Heart right ventricle (tissue), 16 donors: ENCODE measurements at places on chromosomes 6 and 20. TPM values are rescaled to one million over a fixed set of nuclear protein-coding genes. Genes with fewer than 3 reads are reported as not detected.

The TUBB2B gene
- total RNA-seq = 0.45 TPM

The CD109 gene
- total RNA-seq = 6.8 TPM

The CD2AP gene
- 10.0 TPM for total RNA-seq

The BTN3A1 gene
- 9.0 TPM for total RNA-seq

The PTGIS gene
- total RNA-seq = 16.5 TPM

The COQ3 gene
- 28.4 TPM for total RNA-seq

The LY6G5B gene
- total RNA-seq = 3.5 TPM

The ULBP1 gene
- total RNA-seq = 0.13 TPM

The SNAP91 gene
- total RNA-seq = 3.1 TPM

The KCNG1 gene
- total RNA-seq = 0.31 TPM

The PARD6B gene
- 4.0 TPM for total RNA-seq

The BANF2 gene
- total RNA-seq = not detected

The ME1 gene
- total RNA-seq = 26.6 TPM

The ZBP1 gene
- 0.51 TPM for total RNA-seq

DNA sequence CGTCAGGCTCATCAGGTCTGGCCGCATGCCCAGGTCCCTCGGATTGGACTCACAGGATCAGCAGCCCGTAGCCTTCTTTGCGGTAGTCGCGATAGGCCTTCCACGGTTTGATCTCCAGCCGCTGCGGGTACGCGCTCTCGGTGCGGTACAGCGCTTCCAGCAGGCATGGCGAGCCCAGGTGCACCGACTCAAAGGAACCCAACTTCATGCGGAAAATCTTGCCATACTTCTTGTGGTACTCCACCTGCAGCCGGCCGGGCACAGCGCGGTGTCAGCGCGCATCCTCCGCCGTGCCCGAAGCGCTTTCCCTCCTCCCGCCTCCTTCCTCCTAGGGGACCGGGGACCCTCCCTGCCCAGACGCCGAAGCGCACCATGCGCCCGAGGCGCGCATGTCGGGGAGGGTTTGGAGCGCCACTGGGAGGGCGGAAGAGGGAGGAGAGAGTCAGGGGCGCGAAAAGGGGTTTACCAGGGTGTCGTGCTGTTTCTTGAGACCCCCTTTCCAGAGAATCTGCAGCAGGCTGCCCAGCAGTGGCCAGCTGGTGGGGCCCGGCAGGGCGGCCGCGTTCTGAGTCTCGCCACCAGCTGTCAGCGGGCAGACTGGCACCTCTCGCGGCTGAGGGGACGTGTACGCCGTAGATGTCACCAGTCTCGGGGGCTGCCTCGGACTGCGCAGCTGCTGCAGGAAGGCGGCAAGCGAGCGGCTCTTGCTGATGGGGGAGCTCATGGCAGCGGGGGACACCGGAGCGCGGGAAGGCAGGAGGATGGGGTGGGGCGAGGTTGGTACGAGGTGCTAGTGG lies 732 bp downstream of the CYP24A1 start:
- no peak for DNase-seq

GRCh38 chr6:104186831-104187230 lies 672.9 kb downstream of the HACE1 start:
- no peak for DNase-seq

- DNase-seq = no peak
Observed at GRCh38 chr20:58749098-58749769, 56.6 kb downstream of the NPEPL1 start.

GRCh38 chr6:13013681-13014503 lies 297.3 kb downstream of the PHACTR1 start:
- peak; percentile 12 for DNase-seq

GRCh38 chr20:3248167-3248992 lies 9.4 kb upstream of the SLC4A11 start:
- peak; percentile 24 for DNase-seq

GRCh38 chr20:60395991-60396390 lies 437.8 kb downstream of the CDH26 start:
- DNase-seq = no peak

DNA sequence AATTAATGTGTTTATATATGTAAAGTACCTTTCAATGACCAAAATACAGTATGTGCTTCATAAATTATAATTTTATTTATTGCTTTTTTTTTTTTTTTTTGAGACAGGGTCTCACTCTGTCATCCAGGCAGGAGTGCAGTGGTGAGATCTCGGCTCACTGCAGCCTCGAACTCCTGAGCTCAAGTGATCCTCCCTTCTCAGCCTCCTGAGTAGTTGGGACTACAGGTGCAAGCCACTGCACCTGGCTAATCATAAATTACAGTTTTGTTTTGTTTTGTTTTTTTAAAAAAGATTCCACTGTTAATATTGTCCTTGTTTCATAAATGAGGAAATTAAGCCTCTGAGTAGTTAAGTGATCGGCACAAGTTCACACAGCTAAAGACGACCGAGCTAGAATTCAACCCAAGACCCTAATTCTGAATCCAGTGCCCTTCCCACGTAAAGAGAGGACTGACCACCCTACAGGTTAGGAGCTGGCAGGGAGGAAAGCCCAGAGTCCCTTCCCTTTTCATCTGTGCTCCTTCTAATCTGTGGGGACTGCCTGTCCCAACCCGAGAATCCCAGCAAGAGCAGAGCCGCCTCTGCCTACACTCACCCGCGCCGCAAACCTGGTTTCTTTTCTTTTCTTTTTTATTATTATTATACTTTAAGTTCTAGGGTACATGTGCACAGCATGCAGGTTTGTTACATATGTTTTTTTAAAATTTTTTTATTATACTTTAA lies 8.5 kb upstream of the GDF5 start:
- no peak for DNase-seq

DNA sequence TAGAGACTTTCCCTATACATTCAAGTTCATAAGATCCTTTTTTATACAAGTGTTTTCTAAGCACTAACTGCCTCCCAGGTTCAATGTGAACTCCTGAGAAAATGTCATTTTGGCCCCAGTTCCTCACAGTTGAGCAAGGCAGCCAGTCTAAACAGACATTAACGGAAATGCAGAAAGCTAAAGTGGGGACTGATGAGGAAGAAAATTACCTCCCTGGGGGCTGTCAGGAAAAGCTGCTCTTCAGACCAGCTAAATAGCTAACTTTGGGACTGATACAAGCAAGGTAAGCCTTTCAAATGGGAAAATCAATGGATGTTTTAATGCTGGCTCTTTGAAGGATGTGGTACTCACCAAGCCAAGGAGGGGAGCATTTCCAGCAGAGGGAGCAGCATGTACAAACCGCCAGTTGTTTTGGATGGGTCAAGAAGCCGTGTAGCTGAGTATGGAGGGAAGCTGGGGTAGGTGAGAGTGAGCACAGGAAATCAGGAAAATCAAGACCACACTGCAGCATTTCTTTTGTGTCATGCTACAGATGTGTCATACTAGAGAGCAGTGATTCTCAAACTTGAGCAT lies 180.8 kb upstream of the CHD6 start:
- DNase-seq = no peak

- no peak for DNase-seq
Observed at GRCh38 chr6:166850677-166851076, 105.7 kb downstream of the RNASET2 start.

- DNase-seq = no peak
Observed at GRCh38 chr6:115551527-115551926, 509.2 kb downstream of the FRK start.

GRCh38 chr6:288866-289265 lies 3.4 kb upstream of the DUSP22 start:
- no peak for DNase-seq

DNA sequence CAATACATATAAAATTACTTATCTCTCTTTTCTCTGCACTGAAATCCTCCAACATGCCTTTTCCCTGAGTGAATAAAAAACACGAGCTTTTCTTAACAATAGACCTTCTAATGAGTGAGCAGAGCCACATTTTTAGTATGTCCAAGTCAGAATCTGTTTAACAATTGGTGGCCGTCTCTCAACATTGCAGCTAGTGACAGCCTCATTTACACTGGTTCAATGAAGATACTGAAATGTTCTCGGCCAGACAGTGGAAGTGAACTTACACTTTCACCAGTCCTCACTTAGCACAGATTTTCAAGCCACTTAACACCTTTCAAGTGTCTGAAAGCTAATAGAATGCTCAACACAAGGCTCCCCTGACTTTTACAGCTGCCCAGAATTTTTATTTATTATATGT lies 767.1 kb downstream of the KIF16B start:
- DNase-seq = no peak

- DNase-seq = no peak
Observed at GRCh38 chr6:14110001-14110818, 7.4 kb upstream of the CD83 start.

- no peak for DNase-seq
Observed at GRCh38 chr20:25989196-25989595, 292.5 kb upstream of the ZNF337 start.

- no peak for DNase-seq
Observed at GRCh38 chr6:93498713-93499112, 79.4 kb upstream of the EPHA7 start.

- DNase-seq = no peak
Observed at GRCh38 chr20:14232650-14233049, 104.8 kb downstream of the FLRT3 start.

DNA sequence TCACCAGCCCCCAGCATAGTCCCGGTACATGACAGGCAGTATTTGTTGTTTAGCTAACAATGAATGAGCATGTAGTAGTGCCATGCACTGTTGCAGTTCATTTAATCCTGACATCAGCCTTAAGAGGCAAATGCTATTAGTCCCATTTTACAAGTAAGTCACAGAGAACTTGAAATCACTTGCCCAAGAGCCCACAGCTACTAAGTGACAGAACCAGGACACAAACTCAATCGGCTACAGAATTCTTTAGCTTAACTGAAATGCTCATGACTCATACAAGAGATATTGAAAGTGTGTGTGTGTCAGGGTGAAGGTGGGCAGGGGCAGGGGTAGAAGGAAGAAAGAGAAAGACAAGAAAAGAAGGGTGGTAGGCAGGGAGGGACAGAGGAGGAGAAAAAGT lies 52.7 kb downstream of the UNC5CL start:
- DNase-seq = no peak

DNA sequence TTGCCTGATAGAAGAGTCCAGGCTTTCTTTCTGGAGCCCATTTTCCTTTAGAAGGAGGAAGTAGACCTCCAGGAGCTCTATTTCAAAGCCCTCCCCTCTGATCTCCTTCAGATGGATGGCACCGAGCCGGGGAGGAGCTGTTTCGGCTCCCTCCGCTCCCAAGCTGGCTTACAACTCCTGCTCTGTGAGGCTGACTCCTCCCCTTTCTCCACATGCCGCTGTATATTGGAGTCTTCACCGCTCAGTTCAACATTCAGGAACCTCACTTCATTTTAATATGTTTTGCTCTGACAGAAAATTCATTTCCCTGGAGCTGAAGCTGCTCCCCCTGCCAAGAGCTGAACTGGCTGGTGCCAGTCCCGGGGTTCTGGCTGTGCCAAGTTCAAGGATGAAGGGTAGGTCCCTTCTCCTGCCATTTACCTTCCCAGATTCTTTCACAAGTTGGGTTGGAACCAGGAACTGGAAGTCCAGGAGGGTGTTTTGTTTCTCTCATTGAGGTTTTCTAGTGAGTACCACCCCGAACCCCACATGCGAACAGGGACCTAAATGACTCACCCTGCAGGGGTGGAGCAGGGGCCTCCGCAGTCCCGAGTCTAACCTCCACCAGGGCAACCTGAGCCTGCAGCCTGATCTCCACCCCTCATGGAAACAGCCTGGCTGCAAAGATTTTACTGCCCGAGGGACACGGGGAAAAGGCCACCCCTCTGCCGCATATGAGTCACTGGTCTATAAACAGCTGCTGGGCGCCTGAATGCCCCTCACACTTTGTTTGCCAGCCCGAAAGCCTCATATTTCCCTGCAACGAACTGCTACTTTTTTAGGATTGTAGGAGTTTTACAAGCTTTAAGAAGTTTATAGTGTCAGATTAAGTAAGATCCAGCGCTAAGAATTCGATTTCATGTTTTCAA lies 68.6 kb upstream of the FOXA2 start:
- no peak for DNase-seq
